ENCODE measurements at places on chromosomes 16 and 17.

- H3K4me1 ChIP-seq = peaks cover 9% of the 10 kb centered on the region
- H3K27me3 ChIP-seq = no peaks in the 10 kb centered on the region
- DNase-seq = peak; percentile 75
- H3K36me3 ChIP-seq = no peaks in the 10 kb centered on the region
- H3K27ac ChIP-seq = no peak overlapping the region
- H3K4me3 ChIP-seq = peak overlapping the region; percentile 69
These were observed 29.6 kb downstream of the ZNF778 start for GRCh38 chr16:89246903-89247733.

DNA sequence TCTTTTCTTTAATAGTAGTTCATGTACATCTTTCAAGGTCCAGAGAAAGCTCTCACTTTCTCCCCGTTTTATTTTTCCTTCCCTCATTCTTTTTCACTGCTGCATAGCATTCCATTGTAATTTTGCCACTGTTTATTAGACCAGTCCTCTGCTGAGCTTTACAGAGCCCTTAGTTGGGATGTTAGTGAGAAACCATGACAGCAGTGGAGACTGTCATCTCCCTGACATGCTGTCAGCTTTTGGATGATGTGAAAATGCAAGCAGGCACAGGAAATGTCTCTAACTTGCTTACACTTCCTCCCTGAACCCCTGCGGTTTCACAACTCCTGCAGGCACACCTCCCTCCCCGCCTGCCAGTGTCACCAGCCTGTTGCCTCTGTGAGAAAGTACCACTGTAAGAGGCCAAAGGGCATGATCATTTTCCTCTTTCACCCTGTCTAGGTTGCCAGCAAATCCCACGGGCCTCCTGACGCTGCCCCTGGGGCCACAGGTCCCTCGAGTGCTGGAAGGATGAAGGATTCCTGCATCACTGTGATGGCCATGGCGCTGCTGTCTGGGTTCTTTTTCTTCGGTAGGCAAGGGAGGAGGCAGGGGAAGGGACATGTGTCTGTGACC is at the start of gene ITGAL:
ITGAL (plus strand) TSS at position 415 of the 615 bp plus-strand sequence; CDS start at position 511, 96 bp downstream.
- no peaks in the 10 kb centered on the region for H3K27me3 ChIP-seq
- peaks cover 64% of the 10 kb centered on the region for H3K4me1 ChIP-seq
- H3K36me3 ChIP-seq = no peaks in the 10 kb centered on the region
- DNase-seq = peak; percentile 92
- H3K4me3 ChIP-seq = peak within 1 kb of the TSS; percentile 79

DNA sequence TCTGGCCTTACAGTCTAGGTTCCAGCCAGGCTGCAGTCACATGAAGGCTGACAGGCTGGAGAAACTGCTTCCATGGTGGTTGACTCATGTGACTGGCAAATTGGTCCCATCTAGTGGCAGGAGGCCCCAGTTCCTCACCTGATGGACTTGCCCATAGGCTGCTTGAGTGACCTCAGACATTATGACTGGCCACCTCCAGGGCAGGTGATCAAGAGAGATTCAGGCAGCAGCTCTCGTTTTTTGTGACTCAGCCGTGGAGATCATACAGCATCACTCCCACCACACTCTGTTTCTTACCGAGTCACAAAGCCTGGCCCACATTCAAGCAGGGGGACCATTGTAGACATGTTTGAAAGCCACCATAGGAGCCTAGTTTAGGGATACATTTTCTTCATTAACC is 34.5 kb downstream of the SIAH1 start:
- H3K36me3 ChIP-seq = peaks cover 54% of the 10 kb centered on the region
- H3K27me3 ChIP-seq = no peaks in the 10 kb centered on the region
- no peak for DNase-seq
- no peak overlapping the region for H3K4me3 ChIP-seq
- peaks cover 2% of the 10 kb centered on the region for H3K4me1 ChIP-seq

DNA sequence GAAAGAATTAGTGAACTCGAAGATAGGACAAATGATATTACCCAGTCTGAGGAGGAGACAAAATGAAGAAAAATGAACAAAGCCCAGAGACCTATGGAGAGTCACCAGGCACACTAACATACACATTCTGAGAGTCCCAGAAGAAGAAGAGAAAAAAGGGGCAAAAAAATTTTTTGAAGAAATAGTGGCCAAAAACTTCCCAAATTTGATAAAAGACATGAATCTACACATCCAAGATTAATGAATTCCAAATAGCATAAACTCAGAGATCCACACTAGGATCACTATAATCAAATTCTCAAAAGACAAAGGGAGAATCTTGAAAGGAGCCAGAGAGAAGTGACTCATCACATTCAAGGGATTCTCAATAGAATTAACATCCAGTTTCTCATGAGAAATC is 3.4 kb upstream of the OR4D1 start:
- H3K4me3 ChIP-seq = no peak overlapping the region
- H3K27ac ChIP-seq = no peak overlapping the region
- H3K27me3 ChIP-seq = no peaks in the 10 kb centered on the region
- no peak for DNase-seq
- no peaks in the 10 kb centered on the region for H3K4me1 ChIP-seq

DNA sequence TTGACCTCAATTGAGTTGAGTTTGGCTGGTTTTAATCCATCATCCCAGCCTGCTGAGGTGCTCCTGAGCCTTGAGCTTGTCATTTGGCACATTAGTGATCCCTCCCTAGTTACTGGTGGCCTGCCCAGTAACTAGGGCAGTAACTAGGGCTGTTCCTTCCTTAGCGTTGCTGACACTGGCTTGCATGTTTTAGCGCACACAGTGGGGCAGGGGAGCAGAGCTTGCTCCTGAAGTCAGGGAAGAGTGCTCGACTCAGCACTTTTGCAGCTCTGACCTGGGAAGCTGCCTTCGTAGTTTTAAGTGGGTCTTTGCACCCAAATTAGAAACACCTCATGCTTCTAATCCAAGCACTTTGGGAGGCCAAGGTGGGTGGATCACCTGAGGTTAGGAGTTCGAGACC is 15.7 kb downstream of the CCDC42 start:
- peaks cover 2% of the 10 kb centered on the region for H3K4me1 ChIP-seq
- no peaks in the 10 kb centered on the region for H3K27me3 ChIP-seq
- H3K4me3 ChIP-seq = no peak overlapping the region
- no peak for DNase-seq

GRCh38 chr17:48556229-48556575 is 11.3 kb upstream of the HOXB2 start:
- H3K36me3 ChIP-seq = peaks cover 4% of the 10 kb centered on the region
- H3K27me3 ChIP-seq = no peaks in the 10 kb centered on the region

- H3K36me3 ChIP-seq = no peaks in the 10 kb centered on the region
- no peak overlapping the region for H3K4me3 ChIP-seq
- peak overlapping the region; percentile 30 for H3K27ac ChIP-seq
- H3K27me3 ChIP-seq = no peaks in the 10 kb centered on the region
- peaks cover 6% of the 10 kb centered on the region for H3K4me1 ChIP-seq
- DNase-seq = no peak
These were observed 13.4 kb downstream of the CMC2 start for GRCh38 chr16:80993307-80993706.

- H3K36me3 ChIP-seq = no peaks in the 10 kb centered on the region
- no peak overlapping the region for H3K4me3 ChIP-seq
- no peak overlapping the region for H3K27ac ChIP-seq
- no peaks in the 10 kb centered on the region for H3K4me1 ChIP-seq
These were observed 225.2 kb downstream of the HAPSTR1 start for GRCh38 chr16:9316615-9317014.

DNA sequence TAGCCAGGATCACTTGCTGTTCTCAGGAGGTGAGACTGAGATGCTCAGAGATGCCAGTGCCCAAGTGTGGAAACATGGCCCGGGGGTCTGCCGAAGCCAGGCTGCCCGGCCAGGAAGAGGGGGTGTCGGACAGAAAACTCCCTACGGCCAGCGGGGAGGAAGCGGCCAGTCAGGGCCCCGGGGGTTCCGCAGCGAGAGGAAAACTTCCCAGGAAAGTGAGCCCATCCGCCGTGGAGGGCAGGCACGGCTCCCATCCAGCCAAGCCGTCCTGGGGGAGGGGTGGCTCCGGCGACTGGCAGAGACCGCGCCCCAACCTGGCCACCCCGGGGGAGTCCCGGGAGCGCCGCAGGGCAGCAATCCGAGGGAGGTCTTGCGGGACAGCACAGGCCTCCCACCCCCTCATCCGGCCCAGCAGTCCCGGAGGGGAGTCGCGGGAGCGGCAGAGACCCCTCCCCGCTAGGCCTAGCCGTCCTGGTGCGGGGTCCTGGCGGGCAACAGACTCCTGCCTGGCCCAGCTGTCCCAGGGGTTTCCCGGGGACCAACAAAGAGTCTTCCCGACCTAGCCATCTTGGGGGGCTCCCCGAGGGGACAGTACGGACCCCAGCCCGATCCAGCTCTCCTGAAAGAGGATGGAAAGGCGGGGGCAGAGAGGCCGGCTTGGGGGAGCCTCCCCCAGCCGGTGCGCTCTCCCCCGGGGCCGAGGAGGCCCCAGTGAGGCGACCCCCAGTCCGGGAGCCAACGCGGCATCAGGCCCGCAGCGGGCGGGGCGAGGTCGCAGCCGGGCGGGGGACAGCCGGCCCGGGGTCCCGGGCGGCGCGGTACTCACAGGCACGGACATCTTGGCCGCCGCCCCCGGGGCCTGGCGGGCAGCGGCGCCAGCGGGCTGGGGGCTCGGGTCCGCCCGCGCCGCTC is 13.8 kb upstream of the BCAR1 start:
- peak overlapping the region; percentile 52 for H3K4me3 ChIP-seq
- peaks cover 28% of the 10 kb centered on the region for H3K27me3 ChIP-seq
- DNase-seq = no peak
- no peak overlapping the region for H3K27ac ChIP-seq
- H3K4me1 ChIP-seq = peaks cover 14% of the 10 kb centered on the region
- no peaks in the 10 kb centered on the region for H3K36me3 ChIP-seq

GRCh38 chr16:85570213-85570734 is 42.8 kb upstream of the GSE1 start:
- DNase-seq = peak; percentile 56
- H3K4me3 ChIP-seq = no peak overlapping the region
- no peaks in the 10 kb centered on the region for H3K36me3 ChIP-seq
- H3K4me1 ChIP-seq = peaks cover 98% of the 10 kb centered on the region

GRCh38 chr17:83100220-83100852 is 20.9 kb downstream of the METRNL start:
- no peaks in the 10 kb centered on the region for H3K36me3 ChIP-seq
- H3K4me1 ChIP-seq = peaks cover 42% of the 10 kb centered on the region
- H3K27me3 ChIP-seq = peaks cover 26% of the 10 kb centered on the region
- no peak for DNase-seq
- H3K4me3 ChIP-seq = no peak overlapping the region

- H3K27me3 ChIP-seq = no peaks in the 10 kb centered on the region
- no peaks in the 10 kb centered on the region for H3K36me3 ChIP-seq
- no peak for DNase-seq
- no peaks in the 10 kb centered on the region for H3K4me1 ChIP-seq
- no peak overlapping the region for H3K4me3 ChIP-seq
These were observed 276.2 kb downstream of the NPIPA8 start for GRCh38 chr16:18060351-18060750.

GRCh38 chr17:50093246-50093645 is 1.9 kb upstream of the PDK2 start:
- DNase-seq = no peak
- H3K27me3 ChIP-seq = no peaks in the 10 kb centered on the region
- peaks cover 24% of the 10 kb centered on the region for H3K4me1 ChIP-seq

DNA sequence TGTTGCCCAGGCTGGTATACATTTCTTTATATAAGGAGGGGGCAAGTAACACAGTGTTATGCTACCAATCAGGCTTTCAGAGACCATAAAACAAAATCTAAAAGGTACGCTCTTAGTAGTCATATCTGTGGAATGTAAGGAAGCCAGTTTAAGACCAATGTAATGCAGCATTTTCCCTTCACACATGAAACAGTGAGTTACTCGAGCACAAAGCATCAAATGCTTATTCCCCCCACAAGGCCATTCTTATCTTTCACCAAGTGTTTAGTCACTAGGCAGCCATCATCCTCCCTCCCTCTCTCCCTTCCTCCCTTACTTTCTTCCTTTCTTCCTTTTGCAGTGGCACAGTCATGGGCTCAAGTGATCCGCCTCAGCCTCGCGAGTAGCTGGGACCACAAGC is 12.8 kb downstream of the HMOX2 start:
- H3K4me1 ChIP-seq = peaks cover 10% of the 10 kb centered on the region
- no peak for DNase-seq
- H3K36me3 ChIP-seq = peaks cover 2% of the 10 kb centered on the region
- H3K4me3 ChIP-seq = no peak overlapping the region
- H3K27ac ChIP-seq = no peak overlapping the region

DNA sequence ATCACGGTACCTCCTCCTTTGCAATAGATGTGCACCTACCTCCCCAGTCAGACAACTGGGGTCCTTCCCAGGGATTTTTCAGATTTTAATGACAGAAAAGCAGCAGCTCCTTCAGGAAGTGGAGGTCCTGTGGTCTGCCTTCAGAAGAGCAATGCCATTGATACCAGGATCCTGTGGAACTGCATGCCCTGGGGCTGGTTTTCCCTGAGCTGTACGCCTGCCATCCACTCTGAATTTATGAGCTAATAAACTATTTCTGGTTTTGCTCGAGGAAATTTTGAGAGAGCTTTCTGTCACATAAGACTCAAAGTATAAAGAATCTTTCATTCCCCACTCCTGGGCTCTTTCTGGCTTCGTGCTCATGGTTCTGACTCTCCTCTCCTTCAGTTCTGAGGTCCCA is 10.0 kb upstream of the CCL23 start:
- H3K4me1 ChIP-seq = no peaks in the 10 kb centered on the region
- H3K27me3 ChIP-seq = no peaks in the 10 kb centered on the region
- no peak for DNase-seq
- no peak overlapping the region for H3K27ac ChIP-seq
- no peaks in the 10 kb centered on the region for H3K36me3 ChIP-seq

GRCh38 chr17:31093866-31094599 is 744 bp upstream of the NF1 start:
- H3K36me3 ChIP-seq = no peaks in the 10 kb centered on the region
- peak overlapping the region; percentile 87 for H3K27ac ChIP-seq
- peaks cover 10% of the 10 kb centered on the region for H3K4me1 ChIP-seq

GRCh38 chr17:36591434-36592315 is at the start of gene DHRS11:
DHRS11 (plus strand) TSS chr17:36591879; CDS start chr17:36592010, 131 bp downstream.
- peaks cover 12% of the 10 kb centered on the region for H3K36me3 ChIP-seq
- H3K4me3 ChIP-seq = peak within 1 kb of the TSS; percentile 76
- H3K27me3 ChIP-seq = no peaks in the 10 kb centered on the region
- peaks cover 48% of the 10 kb centered on the region for H3K4me1 ChIP-seq

DNA sequence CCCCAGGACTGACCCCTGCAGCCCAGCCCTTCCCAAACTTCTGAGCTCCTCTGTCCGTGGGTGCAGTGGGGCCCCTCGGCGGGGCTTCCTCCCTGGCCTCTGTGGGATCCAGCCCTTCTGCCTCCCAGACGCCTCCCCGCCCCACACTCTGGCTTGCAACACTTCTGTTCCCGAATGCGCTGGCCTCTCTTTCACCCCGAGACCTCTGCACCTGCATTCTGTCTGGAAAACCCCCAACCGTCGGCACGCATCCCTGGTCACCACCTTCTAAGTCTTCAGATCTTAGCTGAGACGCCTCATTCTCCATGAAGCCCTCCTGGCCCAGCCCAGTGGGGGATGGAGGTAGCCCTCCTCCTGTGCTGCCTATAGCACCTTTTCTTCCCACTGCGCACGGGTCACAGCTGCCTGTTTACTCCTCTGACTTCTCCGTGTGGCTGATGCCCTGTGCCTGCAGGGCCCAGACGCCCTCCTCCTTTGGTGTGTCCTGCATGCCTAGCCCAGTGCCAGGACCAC is 26.4 kb downstream of the TMEM235 start:
- H3K27ac ChIP-seq = peak overlapping the region; percentile 66
- H3K4me3 ChIP-seq = peak overlapping the region; percentile 4
- peak; percentile 83 for DNase-seq
- peaks cover 19% of the 10 kb centered on the region for H3K4me1 ChIP-seq
- no peaks in the 10 kb centered on the region for H3K27me3 ChIP-seq

- H3K36me3 ChIP-seq = no peaks in the 10 kb centered on the region
- H3K4me3 ChIP-seq = no peak overlapping the region
- H3K4me1 ChIP-seq = no peaks in the 10 kb centered on the region
- peaks cover 2% of the 10 kb centered on the region for H3K27me3 ChIP-seq
- H3K27ac ChIP-seq = no peak overlapping the region
These were observed 34.8 kb downstream of the FAM20A start for GRCh38 chr17:68566442-68566738.
